ENCODE measurements at places on chromosomes 4 and X. TPM values are rescaled to one million over a fixed set of nuclear protein-coding genes. Genes with fewer than 3 reads are reported as not detected.

- DNase-seq: no peak
Observed at GRCh38 chrX:15988661-15989603, 134.3 kb upstream of the AP1S2 start.

GRCh38 chr4:48767055-48767929, 12.8 kb downstream of the FRYL start:
- DNase-seq: no peak

GRCh38 chr4:75512386-75513211, 1.6 kb downstream of the RCHY1 start:
- no peak for DNase-seq

TRIM2 gene
- 17.7 TPM for total RNA-seq

TRPC5OS gene
- not detected for total RNA-seq
